Activated T-helper 9 cell treated with anti-CD3 and anti-CD28 coated beads, Interleukin-2, amount 50 U/mL, for 16 hours (primary cell): ENCODE measurements at places on chromosomes 12 and 14.

GRCh38 chr14:70193396-70193795 is 4.6 kb upstream of the SLC8A3 start:
- DNase-seq = no peak

GRCh38 chr12:55972911-55973598 is 823 bp upstream of the RAB5B start:
- no peak for DNase-seq

DNA sequence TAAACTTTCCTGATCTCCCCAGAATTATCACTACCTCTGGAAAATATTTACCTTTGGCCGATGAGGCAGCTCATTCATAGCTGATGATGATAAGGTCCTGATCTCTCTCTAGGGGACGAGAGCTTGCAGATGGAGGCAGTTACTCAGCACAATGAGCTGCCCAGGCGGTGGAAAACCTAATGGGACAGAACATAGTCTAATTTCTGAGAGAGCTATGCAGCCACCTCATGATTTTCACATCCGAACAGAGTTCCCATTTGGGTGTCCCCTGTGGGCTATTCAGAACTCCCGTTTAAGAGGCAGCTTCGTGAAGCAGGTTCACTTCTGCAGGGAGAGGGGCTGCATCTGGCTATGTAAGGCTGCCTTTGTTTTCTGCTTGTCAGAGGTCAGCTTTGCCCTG is 724.6 kb upstream of the TMEM132C start:
- DNase-seq = no peak

DNA sequence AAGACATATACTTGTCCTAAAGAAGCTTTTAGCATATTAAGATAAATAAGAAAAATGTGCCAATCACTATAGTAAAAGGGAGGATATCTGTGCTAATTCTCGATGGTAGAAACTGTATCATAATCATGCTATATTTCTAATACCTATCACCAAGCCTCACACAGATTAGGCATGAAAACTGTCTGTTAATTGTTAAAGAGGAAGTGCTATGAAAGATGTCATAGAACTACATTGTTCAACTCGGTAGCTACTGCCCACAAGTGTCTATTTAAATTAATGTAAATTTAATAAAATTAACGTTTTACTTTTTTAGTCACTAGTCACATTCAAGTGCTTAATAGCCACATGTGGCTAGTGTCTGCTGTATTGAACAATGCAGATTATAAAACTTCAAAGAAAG is 77.5 kb upstream of the KICS2 start:
- no peak for DNase-seq

- no peak for DNase-seq
Measured at GRCh38 chr12:38708466-38708865, 196.9 kb downstream of the CPNE8 start.

DNA sequence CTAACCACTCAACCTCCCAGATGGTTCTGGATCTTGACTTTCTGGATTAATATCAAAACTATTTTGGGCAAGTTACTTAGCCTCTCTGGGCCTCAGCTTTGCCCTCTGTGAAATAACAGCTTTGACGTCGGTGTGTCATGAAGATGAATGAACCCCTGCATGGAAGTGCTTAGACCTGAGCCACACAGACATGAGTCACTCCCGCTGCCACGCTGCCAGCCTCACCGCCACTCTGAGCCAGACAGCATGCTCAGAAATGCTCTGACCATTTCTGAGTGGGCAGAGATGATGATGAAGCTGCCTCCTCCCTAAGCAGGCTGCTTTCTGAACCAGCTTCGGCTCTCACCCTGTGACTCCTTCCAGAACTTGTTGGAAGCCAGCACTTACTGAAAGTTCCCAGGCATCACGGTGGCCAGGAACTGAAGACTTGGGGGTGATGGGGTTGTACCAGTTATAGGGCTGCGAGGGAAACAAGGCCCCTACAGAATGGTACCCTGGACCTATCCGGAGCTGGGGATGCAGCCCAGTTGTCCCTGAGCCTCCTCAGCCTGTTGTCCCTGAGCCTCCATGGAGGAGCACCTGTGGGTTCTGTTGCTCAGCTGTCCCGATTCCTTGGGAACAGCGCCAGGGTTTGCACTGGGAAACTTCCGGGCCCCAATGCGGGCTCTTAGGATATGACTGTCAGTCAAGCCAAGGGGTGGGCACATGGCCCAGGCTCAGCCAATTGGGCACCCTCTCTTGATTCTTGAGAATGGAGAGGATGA is 2.0 kb upstream of the CCDC197 start:
- DNase-seq = peak; percentile 43

GRCh38 chr12:5902736-5903135 is 42.3 kb downstream of the ANO2 start:
- DNase-seq = no peak

DNA sequence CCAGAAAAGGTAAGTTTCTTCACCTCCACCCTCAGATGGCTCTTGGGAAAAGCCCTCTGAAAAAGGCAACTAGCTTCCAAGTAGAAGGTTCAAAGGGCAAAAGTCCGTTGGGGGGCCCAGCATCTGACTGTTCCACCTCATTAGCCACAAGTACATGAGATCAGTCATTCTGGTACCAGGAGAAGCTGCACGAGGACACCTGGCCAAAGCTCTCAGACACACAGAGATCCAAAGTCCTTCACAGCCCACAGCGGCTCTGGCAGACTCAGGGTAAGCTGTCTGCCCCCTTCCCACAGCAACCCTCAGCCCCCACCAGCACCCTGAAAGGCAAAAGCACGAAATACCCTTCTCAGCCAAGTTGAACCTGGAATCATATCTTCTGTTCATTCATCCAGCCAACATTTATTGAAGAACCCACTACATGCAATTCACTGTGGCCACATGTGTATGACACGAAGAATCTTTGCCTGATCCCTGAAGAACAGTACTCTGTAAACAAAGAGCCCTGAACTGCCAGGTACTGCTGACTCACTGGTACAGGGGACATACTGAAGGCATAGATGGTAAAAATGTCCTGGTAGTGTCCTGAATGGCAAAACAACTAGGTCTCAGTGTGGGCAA is 19.0 kb downstream of the SLC7A7 start:
- DNase-seq = no peak

DNA sequence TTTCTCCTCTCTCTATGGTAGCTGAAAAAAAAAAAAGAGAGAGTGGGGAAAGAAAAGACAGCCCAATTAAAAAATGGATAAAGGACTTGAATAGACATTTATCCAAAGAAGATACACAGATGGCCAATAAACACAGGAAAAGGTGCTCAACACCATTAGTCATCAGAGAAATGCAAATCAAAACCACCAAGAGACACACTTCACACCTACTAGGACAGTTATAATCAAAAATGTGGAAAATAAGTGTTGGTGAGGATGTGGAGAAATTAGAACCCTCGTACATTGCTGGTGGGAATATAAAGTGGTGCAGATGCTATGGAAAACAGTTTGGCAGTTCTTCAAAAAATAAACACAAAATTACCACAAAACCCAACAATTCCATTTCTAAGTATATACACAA is 172.4 kb upstream of the GRIN2B start:
- DNase-seq = no peak

DNA sequence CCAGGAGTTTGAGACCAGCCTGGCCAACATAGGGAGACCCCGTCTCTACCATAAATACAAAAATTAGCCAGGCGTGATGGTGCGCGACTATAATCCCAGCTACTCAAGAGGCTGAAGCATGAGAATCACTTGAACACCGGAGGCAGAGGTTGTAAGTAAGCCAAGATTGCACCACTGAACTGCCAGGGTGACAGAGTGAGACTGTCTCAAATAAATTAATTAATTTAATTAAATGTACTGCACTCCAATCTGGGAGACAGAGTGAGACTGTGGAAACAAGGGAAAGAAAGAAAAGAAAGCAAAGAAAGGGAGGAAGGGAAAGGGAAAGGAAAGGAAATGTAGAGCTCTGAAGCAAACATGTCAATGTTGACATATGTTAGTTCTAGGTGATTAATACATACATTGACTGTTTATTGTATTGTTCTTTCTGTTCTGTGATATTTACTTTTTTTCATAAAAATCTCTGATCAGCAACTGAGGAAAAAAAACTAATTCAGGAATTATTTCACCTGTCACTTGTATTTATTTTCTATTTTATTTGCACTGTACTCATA is 99.6 kb downstream of the DENND5B start:
- no peak for DNase-seq

GRCh38 chr14:71114565-71114964 is 207.3 kb downstream of the PCNX1 start:
- no peak for DNase-seq

GRCh38 chr12:20624718-20625117 is 70.4 kb upstream of the SLCO1C1 start:
- DNase-seq = no peak

DNA sequence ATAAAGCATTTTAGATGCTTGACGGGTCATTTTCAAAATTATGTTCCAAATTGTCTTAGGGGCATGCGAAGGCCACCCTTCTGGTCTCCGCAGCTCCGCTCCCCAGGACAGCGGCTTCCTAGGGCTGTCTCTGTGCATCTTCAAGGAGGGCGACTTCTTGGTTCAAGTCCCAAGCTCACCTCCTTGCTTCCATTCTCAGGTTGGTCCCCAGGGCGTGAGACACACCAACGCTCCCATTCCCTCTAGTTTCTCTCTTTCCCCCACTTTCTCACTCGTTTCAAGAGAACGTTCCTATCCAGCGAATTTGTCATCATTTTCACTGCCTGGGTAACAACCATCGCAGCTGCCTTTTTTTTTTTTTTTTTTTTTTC is 109.4 kb upstream of the CCND2 start:
- no peak for DNase-seq

DNA sequence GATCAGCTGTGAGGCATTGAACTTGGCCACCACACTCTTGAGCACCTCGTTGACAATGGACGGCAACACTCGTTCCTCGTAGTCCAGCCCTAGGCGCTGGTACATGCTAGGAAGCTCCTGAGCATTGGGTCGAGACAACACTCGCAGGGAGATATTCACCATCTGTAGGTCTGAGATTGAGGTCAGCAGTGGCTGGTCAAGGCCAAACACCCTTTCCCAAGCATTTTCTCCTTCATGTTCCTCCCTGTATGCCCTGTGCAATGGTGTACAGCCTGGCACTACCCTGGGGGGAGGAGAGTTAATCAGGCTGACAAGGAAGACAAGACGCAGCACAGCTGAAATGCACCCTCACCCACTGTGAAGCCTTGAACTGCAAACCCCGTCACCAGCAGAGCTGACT is 2.0 kb downstream of the PHB2 start:
- no peak for DNase-seq

DNA sequence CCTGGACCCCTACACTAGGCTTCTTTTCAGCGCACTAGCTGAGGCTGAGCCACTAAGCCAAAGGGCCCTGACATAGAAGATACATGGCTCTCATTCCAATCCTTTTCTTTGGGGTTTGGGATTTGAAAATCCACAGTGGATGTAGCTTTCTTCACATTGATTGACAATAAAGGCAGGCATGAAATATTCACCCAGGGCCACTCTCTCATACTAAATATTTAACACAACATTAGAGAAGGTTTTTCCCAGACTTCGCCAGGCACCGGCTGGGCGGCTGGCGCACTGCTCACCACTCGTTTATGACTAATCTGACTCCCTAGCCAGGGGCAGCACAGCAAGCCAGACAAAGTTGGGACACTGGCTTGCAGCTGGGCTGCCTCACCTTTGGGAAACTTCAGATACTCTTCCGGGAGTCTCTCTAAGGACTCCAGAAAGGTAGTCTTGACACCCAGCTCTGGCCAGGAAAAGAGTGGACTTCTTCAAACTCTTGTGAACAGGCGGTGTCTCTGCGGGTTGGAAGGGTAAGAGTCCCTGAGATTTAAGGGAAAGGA is 699 bp upstream of the HOXC11 start:
- DNase-seq = no peak

- no peak for DNase-seq
Measured at GRCh38 chr14:47596232-47596631, 79.2 kb downstream of the MDGA2 start.

DNA sequence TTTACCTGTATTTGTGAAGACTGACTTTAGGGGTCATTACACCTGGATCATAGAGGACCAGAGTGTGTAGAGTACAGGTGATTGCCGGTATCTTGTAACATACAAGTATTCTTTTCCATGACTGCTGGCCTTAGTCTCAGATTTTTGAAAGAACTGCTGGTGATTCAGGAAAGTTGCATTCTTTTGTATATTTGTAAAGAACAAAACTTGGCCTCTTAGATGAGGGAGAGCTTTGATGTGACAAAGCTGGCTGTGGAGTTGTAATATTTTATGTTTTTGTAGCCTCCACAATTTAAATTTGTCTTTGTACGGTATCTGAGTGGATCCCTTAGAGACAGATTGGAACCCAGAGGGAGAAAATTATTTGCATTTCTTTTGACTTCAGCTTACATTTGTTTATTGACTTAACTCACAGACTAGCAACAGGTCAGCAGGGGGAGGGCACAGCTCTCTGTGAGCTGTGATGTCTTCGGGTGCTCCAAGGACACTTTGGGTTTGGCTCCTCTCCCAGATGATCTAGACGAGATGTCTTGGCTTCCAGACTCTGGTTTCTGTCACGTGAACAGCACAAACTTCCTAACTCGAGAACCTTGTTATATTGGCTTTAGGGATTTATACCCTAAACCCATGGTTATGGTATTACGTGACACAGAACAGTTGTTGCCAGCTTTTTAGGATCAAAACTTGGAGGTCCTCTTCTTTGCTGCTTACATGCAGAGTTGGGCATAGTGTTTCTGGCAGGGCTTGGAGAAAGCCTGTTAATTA is 65.9 kb downstream of the DAAM1 start:
- DNase-seq = no peak

- DNase-seq = no peak
Measured at GRCh38 chr12:3117144-3117581, 40.0 kb downstream of the TSPAN9 start.

DNA sequence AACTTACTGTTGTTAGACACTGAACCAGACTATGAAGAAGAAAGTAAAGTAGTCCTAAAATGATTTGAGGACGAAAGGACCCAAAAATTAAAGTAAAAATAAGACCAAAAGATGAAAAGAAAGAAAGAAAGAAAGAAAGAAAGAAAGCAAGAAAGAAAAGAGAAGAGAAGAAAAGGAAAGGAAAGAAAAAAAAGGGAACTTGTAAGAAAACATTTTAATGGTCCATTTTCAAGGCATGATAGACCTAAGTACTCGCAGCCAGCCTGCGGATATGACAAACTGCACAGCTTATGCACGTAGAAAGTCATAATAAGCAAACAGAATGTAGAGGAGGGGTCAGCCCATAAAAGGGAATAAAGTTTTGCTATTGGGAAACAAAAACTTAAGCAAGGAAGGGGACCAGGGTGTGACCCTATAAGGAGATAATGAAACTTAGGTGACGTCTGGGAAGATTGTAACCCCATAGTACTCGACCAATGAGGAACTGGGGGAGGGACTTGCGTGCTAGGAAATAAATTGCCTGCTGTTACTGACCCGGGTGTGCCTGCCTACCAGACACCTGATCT is 59.7 kb downstream of the APOBEC1 start:
- no peak for DNase-seq

- no peak for DNase-seq
Measured at GRCh38 chr12:99097171-99097570, 452.1 kb downstream of the APAF1 start.

GRCh38 chr12:47216150-47216677 is 136.5 kb upstream of the AMIGO2 start:
- peak; percentile 45 for DNase-seq

DNA sequence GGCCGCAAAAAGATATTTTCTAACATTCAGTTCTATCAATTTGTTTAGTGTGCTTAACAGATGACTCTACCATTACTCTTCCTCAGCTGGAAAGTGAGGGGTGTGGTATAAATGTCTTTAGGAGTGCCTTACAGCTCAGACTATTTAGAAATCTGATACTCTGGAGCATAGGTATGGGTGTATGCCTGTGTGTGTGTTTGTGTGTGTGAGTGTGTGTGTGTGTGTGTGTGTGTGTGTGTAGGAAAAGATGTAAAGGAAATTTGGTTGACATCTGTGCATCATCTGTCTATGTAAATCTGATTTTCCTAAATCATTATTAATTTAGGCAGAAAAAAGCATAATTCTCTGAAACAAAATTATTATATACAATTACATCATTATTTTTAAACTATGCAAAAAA is 16.0 kb downstream of the RNASE3 start:
- DNase-seq = no peak
